ENCODE measurements at places on chromosomes 12 and 14.

- peak; percentile 73 for DNase-seq
These were observed 232.1 kb downstream of the CACNA1C start for GRCh38 chr12:2284857-2285256.

DNA sequence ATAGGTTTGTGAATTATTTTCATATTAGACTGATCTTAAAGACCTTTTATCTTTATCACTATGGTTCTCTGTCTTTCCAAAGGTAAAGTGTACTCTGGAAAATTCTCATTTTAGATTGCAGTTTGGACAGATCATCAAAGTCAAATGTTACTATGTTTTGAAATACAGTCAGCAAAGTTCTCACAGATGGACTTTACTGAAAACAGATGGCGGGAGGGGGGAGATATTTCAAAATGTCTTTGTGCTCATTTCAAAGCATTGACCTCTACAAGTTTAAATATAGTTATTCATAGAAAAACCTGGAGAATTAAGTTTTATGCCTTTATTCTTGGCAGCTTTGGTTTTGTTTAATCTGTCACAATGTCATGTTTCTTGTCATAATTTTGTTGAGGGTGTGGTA, 51.8 kb upstream of the LRTM2 start:
- no peak for DNase-seq

GRCh38 chr12:99135376-99135775, 490.3 kb downstream of the APAF1 start:
- DNase-seq, result no peak

DNA sequence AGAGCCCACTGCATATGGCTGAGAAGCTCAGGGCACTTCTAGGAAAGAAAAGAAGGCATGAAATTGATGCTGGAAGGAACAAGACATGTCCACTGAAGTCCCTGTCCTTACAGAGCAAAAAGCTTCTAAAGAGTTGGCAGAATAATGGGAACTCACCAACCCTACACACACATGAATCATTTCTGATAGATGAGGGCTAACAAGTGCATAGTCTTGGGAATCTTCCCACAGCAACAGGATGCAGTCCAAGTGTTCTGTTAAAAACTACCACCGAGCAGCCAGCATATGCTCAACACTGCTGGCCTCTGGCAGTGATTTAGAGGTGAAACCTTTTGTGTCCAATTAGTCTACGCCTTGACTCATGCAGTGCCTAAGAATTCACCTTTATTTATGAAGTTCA, 44.8 kb downstream of the RHOJ start:
- DNase-seq, result peak; percentile 11

GRCh38 chr14:25090716-25091454, 40.9 kb upstream of the STXBP6 start:
- DNase-seq, result peak; percentile 46

DNA sequence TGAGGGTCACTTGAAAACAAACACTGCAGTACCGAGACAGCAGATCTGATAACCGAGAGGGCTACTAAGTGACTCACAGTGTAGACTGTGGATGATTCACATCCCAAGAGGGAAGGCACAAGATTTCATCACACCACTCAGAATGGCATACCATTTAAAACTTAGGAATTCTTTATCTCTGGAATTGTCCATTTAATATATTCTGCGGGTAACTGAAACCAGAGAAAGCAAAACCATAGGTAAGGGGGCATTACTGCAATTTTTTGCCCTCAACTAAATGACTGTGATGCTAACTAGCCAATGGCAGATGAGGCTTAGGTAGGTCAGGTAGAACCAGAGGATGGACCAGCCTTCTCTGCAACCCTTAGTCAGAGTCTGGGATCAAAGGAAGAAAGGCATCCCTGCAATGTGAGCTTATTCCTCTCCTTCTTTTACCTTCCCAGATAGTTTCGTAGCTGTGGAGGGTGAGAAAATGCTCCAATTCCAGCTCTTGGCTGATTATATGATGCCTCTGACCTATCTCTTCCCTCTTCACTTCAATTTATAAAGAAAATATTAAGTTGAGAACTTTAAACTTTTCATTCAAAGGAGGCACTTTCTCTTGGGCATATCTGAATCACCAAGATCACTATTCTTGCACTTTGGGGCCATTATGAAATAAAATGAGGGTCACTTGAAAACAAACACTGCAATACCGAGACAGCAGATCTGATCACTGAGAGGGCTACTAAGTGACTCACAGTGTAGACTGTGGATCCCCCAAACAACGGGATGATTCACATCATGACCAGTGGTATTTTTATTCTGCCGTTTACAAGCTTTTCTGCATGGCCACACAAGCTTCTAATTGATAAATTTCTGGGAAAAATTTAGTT, 6.8 kb downstream of the ART4 start:
- DNase-seq, result peak; percentile 95

DNA sequence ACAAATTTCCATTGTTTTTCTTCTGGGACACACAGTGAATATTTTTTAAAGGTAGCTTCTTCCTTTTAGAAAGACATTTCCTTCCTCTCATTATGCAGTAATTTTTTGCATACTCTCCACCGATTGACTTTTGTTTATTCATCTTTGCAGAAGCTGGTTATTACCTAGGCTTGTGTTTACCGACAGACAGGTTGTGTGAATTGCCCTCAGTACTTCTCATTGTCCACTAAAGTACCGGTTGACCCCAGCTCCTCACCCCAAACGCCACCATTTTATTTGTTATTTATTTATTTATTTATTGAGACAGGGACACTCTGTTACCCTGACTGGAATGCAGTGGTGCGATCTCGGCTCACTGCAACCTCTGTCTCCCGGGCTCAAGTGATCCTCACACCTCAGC, 63.4 kb upstream of the MYL2 start:
- no peak for DNase-seq

- peak; percentile 54 for DNase-seq
These were observed 216.2 kb upstream of the PDZRN4 start for GRCh38 chr12:40971911-40972310.

DNA sequence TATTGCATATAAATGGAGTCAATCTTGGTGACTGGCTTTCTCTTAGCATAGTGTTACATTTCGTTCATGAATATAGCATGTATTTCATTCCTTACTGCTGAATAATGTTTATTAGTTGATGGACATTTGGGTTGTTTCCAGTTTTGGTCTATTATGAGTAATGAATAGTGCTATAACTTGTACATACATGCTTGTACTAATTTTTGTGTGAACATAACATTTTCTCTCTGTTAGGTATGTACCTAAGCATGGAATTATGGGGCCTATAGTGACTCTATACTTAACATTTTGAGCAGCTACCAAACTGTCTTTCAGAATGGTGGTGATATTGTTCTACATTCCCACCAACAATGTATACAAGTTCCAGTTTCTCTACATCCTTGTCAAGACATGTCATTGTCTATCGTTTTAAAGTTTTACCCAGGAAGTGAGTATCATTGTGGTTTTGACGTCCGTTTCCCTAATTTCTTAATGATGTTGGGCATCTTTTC, 23.1 kb downstream of the ATP2A2 start:
- DNase-seq, result peak; percentile 84

DNA sequence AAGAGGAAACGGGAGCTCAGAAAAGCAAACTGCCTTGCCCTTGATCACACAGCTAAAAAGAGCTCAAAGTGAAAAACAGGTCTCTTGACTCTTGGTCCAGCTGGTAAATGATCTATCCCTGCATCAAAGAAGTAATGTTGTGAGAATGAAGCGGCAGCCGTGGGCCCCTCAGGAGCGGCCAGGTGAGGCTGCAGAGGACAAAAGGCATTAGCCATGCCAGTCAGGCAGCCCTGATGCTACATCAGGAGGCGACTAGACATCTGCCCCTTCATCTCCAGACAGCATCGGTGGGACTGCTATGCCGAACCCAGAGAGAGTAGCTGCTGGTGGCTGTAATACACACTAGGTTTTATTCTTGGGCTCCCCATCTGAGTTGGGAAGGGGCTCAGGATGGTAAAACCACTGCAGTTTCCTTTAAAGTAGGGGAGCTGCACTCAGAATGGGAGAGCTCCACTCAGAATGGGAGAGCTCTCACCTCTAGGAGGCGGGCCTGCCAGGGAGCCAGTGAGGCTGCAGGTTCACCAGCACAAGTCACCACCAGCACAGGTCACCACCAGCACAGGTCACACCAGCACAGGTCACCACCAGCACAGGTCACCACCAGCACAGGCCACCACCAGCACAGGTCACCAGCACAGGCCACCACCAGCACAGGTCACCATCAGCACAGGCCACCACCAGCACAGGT, 120.1 kb downstream of the TSPAN9 start:
- DNase-seq, result no peak

GRCh38 chr12:65666876-65667275, 157.4 kb upstream of the HMGA2 start:
- DNase-seq, result peak; percentile 82

GRCh38 chr12:117430246-117430645, 68.8 kb upstream of the NOS1 start:
- no peak for DNase-seq

DNA sequence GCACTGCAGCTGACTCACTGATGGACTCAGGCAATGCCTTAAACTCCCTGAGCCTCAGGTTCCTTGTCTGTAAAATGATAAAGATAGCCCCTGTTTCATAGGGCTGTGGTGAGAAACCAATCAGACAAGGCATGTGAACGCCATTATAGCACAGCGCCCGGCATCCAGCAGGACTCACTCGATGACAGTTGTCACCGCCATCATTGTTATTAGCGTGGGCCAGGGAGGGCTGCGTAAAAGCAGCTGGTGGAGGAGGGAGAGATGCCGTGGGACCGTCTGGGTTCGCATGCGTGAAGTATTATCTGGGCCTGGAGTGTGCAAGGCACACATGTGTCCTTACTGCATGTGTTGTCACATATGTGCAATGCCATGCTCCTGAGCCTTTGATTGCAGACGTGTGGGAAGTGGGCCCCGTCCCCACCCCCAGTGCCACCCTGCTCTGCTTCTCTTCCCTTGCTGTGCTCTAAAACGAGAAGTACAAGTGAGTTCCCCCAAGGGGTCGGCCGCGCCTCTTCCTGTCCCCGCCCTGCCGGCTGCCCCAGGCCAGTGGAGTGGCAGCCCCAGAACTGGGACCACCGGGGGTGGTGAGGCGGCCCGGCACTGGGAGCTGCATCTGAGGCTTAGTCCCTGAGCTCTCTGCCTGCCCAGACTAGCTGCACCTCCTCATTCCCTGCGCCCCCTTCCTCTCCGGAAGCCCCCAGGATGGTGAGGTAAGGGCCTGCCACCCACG, at the start of gene PTPN6:
TSS of gene PTPN6 (plus strand) at position 546 of the 730 bp plus-strand sequence. CDS start at position 703, 157 bp downstream.
- DNase-seq, result no peak

- DNase-seq, result no peak
These were observed 6.7 kb upstream of the SOCS2 start for GRCh38 chr12:93565760-93566159.

DNA sequence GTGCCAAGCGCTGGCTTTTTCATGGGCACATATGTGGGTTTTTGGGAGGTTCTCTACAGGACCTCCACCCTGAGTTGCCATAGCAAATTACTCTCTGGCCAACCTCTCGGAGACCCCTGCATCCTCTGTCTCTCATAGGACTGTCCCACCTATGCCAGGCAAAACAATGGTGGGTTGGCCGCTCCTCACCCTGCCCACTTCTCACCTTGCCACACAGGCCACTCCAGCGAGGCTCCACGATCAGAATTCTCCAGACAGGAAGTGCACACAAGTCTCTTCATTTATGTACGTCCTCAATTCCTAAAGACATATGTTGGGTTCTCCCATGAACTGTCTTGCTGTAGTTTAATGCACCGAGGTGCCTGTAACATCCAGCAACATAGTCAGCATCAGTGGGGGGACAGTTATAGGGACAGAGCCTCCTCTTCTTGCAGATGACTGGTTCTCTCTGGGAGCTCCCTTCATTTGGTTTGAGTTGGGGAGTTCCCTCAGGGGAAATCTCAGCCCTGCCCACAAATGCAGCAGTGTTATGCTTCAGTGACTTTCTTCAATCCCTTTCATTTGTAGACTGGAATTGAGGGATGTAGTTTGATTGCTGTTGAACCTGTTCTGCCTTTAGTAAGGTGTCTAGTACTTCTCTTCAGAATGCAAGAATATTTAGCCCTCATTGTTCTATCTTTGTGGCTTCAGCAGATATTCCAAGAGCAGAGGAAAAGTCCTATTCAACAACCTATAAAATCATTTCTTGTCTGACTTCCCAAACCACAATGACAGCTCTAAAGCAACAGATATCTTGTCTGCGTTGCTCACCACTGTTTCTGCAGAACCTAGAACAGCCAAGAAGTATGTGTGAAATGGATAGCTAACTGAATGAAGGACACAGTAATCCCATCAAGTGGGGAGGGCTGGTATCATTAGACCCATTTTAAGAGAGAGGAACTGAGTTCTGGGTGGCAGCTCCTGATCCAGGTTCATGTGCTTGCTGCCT, 2.8 kb upstream of the LTBP2 start:
- no peak for DNase-seq

DNA sequence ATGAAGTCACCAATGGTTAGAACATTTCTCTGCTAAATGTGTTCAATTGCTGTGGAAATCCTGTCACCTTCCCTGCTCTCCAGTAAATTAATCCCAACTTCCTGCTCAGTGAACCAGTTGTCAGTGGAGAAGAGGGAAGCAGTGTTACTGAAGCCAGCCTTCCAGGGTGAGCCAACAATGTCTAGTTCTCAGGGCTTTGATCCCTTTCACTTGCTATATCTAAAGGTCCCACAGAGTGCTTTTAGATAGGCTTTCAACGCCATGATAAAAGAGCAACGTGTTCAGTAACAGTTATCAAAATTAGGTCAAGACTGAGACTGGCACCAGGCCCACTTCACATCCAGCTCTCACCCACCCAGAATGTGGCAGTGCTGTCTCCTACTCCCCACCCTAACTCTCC, 139.7 kb downstream of the KCNH5 start:
- DNase-seq, result no peak

DNA sequence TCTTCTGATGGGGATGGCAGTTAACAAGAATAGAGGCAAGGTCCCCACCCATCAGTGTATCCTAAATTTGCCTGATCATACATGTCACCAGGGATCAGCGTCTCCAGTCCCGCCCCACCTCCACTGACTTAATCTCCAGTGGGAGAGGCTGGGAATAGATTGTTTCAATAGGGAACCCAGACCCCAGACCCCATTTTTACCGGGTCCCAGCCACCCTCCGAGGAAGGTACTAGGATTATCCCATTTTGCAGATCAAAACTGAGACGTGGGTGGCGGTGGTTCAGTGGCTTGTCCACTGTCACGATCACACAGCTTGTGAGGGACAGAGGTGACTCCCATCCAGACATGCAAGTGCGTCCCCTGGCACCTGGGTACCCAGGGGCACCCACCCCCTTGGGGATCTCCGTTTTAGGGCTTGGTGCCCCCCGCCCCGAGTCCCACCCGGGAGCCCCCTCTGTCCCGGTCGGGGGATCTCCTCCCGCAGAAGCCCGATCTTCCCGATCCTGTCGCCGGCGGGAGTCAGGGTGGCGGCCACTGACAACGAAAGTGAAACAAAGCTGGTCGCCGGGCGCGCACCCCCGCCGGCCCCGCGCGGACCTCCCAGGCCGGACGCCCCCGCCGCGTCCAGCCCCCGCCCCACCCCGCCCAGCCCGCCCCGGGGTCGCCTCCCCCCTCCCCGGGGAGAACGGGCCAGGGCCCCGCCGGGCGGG, 523 bp downstream of the WSB2 start:
- peak; percentile 31 for DNase-seq

DNA sequence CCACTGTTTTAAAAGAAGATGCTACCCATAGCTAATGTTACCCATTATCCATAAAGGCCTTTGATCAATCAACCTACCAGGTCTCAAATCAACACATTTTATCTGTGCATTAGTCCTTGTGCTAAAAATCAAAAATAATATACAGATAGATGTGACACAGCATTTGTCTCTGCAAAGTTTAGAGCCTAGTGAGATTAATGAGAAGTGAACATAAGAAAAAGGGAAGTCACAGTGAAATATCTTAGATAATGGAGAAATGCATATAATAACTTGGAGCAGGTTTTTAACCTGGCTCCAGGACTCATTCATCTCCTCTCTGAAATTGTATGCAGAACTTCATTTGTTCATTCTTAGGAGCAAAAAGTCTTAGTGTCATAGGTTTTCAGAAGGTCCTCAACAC, 7.2 kb downstream of the PDE3A start:
- no peak for DNase-seq
